ENCODE measurements at places on chromosomes 5 and 9. TPM values are rescaled to one million over a fixed set of nuclear protein-coding genes. Genes with fewer than 3 reads are reported as not detected.

RNF38 gene
- total RNA-seq = 38.6 TPM

SPTLC1 gene
- 40.6 TPM for total RNA-seq

EQTN gene
- not detected for total RNA-seq

GABRA6 gene
- not detected for total RNA-seq

PCDHA7 gene
- total RNA-seq = 0.07 TPM

INSL6 gene
- total RNA-seq = not detected

GRAMD2B gene
- total RNA-seq = 45.0 TPM

MAMDC4 gene
- 1.7 TPM for total RNA-seq

OTP gene
- total RNA-seq = not detected

GRIN1 gene
- not detected for total RNA-seq

FAM169A gene
- total RNA-seq = 5.0 TPM

PDGFRB gene
- total RNA-seq = 68.3 TPM

- no peak for DNase-seq
These were observed 364.2 kb downstream of the IRX2 start for GRCh38 chr5:2387250-2387633.

DNA sequence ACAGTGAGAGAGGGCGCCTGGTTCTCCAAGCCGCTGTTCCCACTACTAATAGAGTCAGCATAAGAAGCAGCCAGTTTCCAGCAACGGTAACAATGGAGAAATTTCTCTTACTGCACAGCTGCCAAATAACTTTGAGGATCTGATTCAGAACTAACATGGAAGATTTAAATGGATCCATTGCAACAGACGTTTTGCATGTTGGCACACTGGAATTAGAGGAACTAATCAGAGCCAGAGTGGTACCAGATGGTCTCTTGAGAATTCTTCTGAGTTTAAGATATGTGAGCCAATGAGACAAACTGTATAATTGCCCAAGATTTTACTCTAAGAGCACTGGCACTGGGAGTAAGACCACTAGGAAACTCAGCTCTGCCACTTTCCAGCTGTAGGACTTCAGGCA is 186.5 kb downstream of the EFNA5 start:
- DNase-seq = no peak

DNA sequence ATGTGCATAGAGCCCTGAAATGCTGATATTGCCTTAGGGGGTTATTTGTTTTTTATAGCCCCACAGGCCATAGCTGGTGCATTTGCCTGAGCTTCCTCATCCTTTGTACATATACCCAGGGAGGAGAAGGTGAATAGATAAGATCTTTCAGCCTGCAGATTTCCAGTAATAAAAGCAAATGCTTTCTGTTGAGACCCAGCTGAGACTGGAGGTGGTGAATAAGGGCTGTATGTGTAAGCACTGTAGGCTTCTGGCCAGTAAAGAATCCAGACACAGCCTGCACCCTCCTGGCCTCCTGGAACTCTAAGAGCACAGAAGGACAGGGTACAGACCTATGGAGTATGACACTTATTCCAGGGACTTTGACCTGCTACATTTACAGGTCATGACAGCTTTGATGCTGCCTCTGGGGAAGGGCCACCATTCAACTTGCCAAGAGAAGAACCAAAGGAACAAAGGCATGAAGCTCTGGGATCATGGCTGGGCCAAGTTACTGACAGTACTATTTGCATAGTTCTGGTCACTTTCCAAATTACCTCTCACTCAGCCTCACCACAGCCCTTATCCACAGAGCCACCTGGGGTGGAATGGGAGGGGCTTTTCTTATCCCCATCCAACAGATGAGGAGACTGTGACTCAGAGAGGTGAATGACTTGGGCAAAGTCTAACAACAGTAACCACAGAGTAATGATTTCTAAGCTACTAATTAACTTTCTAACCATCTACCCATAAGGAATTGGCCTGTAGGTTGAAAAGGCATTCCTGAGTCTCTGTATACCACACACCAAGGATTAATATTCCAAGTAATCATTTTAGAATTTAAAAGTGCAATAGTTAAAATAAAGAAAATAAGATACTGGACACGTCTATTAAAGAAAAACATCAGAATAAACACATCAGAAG is 604.5 kb upstream of the KLF4 start:
- no peak for DNase-seq

- no peak for DNase-seq
These were observed 11.9 kb upstream of the LRRC14B start for GRCh38 chr5:179401-179800.

- DNase-seq = no peak
These were observed 151.6 kb downstream of the SLIT3 start for GRCh38 chr5:169149317-169149716.

DNA sequence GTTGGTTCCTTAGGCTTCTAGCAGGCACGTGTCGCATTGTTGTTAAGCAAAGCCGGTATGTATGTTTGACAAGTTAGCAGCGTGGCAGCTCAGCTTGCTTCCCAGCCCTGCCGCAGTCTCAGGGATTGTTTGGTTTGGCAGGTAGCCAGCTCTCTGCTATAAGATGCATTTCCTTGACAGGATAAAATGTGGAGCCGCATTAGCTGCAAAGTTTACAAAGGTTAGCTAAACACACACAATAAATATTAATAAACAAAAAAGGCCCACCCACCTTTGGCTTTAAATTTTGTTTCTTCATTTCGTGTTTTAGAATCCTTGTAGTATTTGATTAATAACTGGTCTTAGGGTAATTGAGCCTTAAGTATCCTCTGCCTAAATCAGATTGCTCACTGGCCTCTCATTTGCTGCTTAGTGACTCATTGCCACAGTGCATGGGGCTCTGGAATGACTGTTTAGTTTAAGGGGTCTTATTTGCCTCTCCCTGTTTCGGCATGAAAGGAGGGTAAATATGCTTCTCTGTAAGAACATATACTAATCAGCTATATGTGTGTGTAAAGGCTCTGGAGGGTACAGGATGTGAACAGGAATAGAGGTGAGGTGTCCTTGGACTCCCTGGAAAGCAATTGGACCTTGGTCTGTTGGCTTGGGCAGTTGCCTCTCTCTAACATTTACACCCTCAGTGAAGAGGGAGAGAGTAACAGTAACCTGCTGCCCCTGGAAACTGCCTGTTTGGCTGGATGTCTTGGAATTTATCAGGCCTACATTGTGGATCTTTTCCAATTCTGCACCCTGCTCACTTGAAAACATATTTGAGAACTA is 122.0 kb downstream of the GDNF start:
- DNase-seq = no peak

DNA sequence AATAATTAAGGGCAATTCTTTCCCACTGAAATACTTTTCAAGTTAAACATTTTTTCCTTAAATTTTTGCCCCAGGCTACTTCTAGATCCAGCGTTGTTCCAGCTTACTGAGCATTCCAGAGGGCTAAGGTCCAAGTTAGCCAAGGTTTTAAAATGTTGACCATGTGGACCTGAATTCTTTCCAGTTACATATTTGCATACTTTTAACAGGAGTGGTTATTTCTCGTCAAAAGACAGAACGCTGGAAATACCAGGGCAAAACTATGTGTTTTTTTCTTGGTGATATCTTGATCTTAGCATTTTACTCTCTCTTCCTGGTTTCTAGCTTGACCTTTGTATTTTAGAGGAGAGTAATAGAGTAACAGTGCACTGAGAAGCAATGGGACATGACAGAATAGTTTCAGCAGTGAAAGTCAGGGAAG is 32.8 kb downstream of the TMC1 start:
- no peak for DNase-seq

DNA sequence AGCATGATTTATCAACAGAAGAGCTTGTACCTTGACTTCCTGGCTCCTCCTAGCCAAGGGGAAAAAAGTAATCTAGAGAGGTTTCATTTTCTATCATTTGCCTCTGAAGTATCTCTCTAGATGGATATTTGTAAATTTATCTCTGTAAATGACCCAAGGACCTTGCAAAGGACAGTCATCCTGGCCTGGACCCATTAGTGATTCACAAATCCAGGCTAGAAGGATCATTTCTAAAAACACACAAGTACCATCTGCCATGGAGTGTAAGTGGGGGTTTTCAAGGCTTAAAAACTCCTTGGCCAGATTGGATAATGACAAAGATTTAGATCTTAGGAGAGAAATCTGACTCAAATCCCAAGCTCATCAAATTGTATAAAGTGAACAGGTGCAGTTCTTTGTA is 8.1 kb downstream of the TTC23L start:
- no peak for DNase-seq

DNA sequence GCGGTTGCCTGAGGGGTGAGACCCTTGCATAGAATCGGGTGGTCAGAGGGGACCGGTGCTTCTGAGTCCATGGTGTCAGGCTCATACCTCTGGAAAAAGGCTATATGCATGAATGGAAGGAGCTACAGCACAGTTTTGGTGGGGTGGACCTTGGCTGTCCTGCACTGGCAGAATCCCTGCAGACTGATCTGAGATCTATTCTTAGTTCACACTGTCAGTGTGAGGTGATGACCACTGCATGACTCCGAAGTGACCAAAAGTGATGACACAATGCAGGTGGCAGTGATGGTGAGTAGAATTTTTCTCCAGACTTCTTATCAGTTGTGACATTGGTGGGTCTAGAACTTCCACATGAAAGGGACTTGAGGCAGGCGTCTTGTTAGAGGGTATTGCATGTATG is 105.2 kb upstream of the SLC28A3 start:
- no peak for DNase-seq

GRCh38 chr9:114450181-114450580 is 55.1 kb downstream of the WHRN start:
- no peak for DNase-seq

- DNase-seq = no peak
These were observed 34.0 kb upstream of the FCHO2 start for GRCh38 chr5:72921886-72922285.

DNA sequence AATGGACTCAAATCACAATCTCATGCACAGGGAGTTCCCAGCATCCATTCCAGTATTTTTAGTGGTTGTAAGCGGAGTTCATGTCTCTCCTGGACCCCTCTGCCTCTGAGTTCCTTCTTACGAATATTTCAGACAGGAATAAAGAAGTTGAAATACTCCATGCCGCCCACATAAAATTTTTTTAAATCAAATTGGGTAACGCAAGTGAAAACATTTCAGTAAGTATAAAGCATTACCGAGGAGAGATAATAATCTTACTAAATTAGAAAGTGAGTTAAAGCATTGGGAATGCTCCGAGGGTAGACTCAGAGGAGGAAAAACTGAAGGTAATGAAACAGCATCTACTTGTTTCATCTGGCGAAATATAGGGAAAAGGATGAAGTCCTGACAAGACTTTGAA is 317.6 kb downstream of the ARRDC3 start:
- DNase-seq = no peak

GRCh38 chr5:108472237-108472636 is 90.3 kb upstream of the FBXL17 start:
- DNase-seq = no peak

DNA sequence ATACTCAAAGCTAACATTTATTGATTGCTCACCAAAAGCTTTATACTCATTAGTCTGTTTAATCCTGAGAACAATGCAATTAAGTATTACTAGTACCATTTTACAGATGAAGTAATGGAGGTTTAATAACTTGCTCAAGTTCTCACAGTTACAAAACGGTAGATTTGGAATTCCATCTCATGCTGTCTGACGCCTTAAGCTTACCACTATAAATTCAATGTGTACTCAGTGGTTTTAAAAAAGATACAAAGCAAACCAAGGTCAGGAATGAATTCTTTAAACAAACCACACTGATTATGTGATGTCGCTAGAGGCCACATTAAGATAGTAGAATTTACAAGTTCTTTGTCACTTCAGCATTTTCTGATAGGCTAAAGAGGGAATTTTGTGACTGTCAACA is 1.2 kb upstream of the C5orf63 start:
- no peak for DNase-seq

DNA sequence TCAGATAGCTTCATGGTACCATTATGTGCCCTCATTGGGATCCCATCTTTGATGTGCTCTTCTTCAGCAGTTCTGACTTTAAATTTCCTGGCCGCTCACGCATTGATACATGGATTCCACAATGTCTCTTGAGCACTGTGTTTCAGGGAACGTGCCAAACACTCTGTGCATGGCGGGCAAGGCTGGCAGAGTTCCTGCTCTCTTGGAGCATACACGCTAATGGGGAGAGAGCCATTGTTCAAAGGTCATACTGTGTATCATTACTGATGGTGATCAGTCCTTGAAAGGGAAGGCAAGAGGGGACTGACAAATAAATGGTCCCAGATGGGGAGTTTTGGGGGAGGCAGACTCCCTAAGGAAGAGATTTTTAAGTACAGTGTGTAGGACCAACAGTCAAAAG is 52.3 kb downstream of the AMBP start:
- DNase-seq = no peak

GRCh38 chr5:43564289-43564850 is 7.5 kb upstream of the PAIP1 start:
- no peak for DNase-seq

GRCh38 chr5:160448886-160449285 is 27.2 kb downstream of the PTTG1 start:
- DNase-seq = no peak

DNA sequence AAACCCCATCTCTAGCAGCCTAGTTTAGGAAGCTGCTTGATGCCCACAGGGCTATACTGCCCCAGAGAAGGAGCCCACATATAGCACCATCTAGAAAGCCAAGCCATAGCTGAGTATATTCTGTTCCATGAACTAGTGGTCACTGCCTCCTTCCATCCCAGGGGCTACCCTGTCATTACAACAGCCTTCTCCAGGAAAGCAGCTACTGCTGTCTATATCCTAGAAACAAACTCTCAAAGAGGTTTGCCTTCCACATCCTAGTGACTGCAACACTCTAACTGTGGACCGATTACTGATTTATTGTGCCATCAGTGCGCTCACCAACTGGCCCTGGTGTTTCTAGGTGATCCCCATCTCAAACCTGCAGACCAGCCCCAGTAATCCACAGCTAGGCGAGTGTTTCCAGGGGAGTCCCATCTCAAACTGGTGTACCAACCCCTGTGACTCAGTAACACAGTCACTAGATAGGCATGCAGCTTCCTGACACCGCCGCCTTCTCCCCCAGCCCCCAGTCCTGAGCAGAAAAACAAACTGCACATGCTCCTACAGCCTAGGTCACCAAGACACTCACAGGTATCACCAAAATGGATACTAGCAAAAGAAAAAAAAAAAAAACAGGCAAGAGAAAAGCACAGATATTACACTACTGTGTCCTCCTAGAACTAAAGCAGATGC is 14.8 kb downstream of the SPTLC1 start:
- DNase-seq = no peak

Data from right atrium auricular region (tissue), 2 donors.